ENCODE measurements at places on chromosomes 4 and X.

- no peak for DNase-seq
These were observed 99.8 kb upstream of the GATB start for GRCh38 chr4:151860561-151861093.

- DNase-seq: no peak
These were observed 128.4 kb downstream of the NAA11 start for GRCh38 chr4:79197275-79198009.

DNA sequence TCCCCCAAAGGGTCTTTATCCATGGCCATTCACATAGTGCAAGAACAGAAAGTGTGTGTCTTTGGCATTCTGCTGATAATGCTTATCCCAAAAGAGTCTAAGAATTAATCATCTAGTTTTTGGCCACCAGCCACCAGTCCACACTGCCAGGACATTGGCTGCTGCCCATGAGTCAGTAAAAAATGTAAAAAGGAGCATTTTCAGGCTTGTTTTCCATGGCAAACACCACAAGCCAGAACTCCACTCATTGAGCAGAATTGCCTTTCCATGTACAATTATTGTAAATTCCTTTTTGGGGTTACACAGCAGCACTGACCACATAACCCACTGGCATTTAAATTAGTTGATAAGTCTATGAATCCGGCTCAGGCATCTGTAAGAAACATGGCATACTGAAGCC, 89.2 kb upstream of the PRDX4 start:
- DNase-seq: no peak

DNA sequence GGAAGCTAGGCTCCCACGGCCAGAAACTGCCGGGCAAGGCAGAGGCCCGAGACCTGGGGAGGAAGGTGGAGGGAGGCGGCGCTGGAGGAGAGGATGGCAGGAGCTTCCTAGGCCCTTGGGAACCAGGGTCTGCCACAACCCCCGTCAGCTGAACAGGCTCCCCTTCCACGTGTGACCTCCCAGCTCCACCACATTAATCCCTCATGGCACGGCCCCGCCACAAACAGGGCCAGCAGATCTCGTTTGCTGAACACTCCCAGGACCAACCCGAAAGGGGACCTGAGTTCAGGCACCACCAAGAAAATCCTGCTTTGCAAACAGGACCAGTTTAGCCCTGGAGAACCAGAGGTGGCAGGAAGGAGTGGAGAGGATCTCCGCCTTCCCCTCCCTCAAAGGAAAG, 62.7 kb downstream of the FHDC1 start:
- DNase-seq: no peak

GRCh38 chr4:120589787-120590186, 332.7 kb downstream of the PRDM5 start:
- no peak for DNase-seq

- DNase-seq: no peak
These were observed 175.8 kb downstream of the GC start for GRCh38 chr4:71607780-71608677.

- DNase-seq: no peak
These were observed 62.8 kb downstream of the PPP1R2C start for GRCh38 chrX:42714981-42715700.

DNA sequence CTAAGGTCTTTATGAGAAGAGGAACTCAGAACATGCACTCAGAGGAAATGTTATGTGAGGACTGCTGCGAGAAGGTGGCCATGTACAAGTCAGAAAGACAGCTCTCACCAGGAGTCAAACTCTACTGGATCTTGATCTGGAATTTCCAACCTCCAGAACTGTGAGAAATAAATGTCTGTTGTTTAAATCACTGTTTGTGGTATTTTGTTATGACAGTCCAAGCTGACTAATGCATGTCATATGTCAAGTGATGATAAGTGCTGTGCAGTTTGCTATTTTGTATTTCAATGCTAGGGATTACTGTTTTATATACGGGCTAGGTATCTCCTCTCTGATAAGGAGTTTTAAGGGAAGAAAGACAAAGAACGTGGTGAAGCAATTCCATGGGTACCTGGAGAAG, 162.3 kb downstream of the CPEB2 start:
- DNase-seq: no peak

DNA sequence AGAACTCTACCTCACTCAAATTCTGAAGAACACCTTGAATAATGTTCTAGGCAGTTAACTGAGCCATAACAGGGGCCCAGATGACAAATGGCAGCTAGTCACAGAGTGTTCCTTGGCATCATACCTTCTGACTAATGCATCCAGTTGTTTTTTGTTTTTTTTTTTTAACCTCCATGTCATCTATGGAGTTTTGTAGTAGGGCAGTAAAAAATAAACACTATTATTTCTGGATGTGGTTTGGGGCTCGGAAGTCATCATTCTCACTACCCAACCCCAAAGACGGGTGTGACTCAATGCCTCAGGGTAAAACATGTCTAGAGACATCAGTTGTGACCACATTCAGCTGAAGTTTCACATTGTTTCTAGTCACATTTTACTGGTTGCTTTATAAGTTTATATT, 31.2 kb upstream of the MCF2 start:
- DNase-seq: no peak

- DNase-seq: no peak
These were observed 653.2 kb upstream of the GALNT7 start for GRCh38 chr4:172515266-172515879.

- no peak for DNase-seq
These were observed 33.0 kb downstream of the NLRP2B start for GRCh38 chrX:57647020-57647419.

DNA sequence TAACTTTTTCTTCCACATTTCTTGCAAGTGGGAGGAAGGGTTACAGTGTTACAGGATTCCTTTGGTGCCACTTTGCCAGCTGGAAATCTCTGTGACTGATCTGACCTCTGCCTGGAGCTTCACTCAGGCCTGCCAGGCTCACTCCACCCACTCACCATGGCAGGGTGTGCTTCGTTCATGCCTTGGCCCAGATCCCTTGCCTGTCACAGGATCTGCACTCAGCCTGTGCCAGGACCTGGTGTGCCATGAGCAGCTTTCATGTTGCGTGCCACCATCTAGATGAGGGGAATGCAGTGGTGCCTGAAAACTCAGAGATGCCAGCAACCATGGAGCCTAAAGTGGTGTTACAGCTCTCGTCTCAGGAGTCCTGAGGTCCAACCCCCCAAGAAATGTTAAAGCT, 2596.4 kb downstream of the PCDH7 start:
- DNase-seq: no peak

DNA sequence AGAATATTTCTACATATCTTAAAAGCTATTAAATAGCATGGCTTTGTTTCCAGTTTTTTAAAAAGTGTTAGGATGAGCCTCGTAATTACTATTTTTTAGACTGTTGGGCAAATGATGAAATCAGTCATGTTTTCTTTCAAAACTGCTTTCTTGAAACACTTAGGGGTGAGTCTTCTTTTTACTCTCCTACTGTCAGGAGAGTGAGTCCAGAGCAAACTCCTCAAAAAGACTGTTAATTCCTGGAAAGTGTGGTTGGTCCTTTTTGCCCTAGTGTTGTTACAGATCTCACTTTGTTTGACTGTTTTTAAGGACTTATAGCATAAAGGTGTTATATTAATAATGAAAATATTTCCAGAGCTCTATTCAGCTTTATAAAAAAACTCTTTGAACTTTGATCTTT, 6.3 kb downstream of the GSTCD start:
- DNase-seq: no peak

GRCh38 chrX:78383594-78383993, 56.2 kb upstream of the CYSLTR1 start:
- no peak for DNase-seq

DNA sequence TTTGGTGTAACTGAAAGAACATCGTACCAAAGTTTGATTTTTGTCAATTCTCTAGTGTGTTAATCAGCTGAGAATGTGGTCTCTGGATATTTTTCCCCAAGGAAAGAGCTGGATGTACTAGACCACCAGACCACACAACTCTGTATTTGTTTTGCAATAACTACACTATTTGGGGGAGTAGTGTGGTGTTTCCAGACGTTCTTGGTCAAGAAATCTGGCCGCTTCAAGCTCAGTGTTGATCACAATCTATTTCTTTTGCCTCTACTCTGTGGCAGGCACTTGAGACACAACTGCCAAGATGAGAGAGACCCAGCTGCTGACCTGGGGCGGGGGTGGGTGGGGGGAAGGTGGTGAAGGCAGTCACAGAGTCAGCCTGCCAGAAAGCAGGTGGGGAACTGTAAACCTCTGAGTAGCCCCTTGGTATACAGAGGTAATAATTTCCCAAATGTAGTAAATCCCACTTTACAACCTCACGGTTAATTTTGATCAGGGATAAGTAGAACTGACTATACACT, 30.6 kb downstream of the PTTG2 start:
- DNase-seq: no peak

GRCh38 chrX:151510203-151510602, 53.3 kb upstream of the PASD1 start:
- DNase-seq: no peak

DNA sequence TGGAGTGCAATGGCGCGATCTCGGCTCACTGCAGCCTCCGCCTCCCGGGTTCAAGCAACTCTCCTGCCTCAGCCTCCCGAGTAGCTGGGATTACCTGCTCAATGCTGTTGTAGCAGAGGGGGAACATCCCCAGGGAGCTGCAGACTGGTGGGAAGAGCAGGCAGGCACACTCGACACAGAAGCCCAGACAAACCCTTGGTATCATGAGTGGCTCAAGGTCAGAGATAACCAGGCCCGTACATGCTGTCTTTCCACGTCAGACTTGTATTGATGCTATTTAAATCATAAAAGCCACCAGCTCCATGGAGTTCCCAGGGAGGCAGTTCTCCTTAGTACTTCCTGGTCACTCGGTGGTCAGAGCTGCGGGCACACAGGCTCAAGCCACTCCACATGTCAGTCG, 33.2 kb downstream of the TRIML2 start:
- no peak for DNase-seq

DNA sequence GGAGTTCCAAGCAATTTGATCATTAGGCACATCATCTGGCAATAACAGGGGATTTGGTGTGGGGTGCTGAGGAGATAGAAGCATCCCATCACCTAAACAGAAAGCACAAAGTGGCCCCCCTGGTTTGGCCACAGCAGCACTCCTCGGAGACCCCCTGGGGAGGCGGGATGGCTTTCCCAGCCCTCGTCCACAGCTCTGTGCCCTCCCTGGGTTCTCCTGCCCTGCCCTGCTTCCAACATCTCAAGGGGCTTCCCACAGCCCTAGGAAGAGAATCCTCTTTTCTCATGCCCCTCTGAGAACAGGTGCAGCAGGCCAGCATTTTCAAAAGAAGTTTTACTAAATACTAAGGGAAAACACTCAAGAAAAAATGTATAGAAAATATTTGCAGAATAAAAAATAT, 12.8 kb downstream of the ATP5ME start:
- DNase-seq: no peak

DNA sequence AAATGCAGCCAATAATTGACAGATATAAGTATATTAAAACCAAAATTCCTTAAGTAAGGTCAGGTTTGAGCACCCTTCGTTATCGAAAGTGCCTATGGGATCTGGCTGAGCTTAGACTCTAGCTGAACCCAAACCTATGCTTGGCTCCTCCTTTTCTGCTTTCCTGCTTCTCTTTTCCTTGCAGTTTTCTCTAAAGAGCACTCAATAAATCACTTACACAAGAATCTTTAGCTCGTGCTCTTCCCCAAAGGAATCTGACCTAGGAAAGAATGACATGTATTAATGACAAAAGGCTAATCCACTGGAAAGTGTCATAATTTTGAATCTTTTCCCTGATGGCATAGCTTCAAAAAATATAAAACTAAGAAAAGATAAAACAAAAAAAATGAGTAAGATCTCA, 282.7 kb downstream of the DKK2 start:
- no peak for DNase-seq

Data from mesenteric fat pad (tissue), 1 donor.